NCI-H524 (cell line): ENCODE measurements at places on chromosomes 6 and 20.

DNA sequence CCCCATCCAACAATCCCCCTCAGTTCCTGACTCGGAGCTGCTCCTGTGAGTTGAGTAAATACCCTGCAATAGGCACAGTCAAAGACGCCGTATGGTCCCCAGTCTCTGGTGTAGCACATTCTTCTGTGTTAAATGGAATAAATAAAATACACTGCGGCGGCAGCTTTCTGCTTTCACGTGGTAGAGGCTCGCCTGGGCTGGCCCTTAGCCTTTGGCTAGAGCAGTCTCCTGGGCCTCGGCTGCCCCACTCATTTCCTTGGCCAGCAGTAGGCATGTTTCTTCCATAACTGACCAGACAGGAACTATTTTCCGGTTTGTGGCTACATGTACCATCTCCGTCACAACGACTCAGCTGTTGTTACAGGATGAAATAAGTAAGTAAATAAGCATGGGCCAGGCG, 20.7 kb downstream of the SERPINB6 start:
- DNase-seq, result no peak

- DNase-seq, result peak; percentile 90
These were observed 295.6 kb downstream of the ZFAND3 start for GRCh38 chr6:38114976-38115625.

GRCh38 chr6:30327232-30327746, 562 bp downstream of the TRIM39 start:
- no peak for DNase-seq

DNA sequence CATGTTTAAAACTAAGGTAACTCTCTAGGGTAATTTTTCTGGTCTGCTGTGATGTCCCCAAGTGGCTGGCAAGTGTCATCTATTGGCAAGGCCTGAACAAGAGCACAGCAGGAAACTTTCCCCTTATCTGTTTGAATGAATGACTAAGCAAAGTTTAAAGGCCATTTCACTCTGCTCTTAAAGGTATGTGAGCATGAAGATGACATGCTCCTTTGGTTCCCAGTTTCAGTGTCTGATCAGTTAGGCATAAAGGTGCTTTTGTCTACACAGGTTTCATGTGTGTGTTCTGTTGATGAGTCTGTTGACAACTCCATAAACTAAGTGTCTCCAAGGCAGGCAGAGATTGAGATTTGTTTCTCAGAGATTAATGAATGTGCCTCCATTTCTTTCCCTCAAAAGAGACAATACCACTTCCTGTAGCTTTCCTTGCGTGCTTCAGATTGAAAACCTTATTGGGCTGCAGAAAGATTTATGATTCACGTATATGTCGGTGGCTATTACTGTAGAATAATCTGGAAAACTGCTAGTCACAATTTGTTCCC, 83.9 kb downstream of the MAP3K7 start:
- DNase-seq, result no peak

- no peak for DNase-seq
These were observed 102.6 kb downstream of the C6orf118 start for GRCh38 chr6:165206798-165207197.

DNA sequence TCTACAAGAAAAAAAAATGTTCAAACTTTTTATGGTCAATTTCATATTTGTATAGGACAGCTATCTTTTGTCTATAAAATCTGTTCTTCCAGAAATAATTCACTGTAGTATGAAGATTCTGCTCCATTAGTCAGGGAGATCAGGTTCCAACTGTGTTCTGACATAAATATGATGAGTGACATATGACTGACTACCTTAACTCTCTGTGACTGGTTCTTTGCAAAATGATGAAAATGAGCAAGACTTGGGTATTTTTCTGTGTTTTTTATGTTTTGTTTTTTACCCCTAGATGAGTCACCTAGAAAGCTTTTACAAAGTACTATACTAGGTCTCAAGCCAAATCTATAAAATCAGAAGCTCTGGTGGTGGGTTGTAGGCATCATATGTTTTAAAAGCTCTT, 229.6 kb downstream of the MMUT start:
- DNase-seq, result no peak

DNA sequence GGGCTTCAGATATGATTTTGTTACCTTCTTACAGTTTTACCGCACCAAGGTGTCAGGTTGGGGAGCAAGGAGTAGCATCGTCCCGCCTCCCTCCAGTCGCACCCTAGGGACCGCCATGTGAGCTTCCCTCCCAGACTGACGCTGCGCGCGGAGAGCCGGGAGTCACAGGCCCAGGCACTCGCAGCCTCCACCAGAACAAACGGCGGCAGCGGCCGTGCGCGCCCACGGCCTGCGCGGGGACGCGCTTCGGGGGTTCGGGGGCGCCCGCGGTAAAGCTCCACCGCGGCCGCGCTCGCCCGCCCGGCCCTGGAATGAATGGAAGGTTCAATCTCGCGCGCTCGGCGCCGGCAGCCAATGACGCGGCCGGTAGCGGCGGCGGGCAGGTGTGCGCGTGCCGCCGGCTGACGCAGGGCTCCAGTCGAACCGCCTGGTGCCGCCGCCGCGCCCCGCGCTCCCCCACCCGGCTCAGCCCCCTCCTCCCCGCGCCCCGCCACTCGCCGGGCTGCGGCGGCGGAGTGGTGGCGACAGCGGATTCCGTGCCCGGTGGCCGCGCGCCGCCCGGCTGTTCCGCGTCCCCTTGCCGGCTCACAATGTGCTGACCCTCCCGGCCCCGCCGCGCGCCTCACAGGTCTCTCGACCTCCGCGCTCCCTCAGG, 16.5 kb upstream of the LIN28B start:
- DNase-seq, result no peak

DNA sequence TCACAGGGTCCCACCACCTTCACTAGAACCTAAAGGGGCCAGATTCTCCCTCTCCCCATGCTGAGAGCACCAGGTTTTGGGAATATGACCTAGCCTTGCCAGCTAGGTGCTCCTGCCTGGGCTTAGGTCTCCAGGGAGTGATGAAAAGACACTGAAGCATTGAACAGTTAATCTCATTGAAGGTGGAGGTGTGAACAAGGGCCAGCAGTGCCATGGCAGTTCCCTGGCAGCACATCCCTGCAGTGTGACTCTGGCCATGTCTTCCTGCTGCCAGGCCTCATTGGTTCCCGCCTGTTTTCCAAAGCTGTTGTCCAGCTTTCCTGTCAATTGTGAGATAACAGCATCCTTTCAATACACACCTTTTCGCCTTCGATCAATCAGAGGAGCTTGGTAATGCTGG, 10.9 kb downstream of the PPIL6 start:
- no peak for DNase-seq

GRCh38 chr6:40960742-40961430, 78.1 kb downstream of the UNC5CL start:
- no peak for DNase-seq

DNA sequence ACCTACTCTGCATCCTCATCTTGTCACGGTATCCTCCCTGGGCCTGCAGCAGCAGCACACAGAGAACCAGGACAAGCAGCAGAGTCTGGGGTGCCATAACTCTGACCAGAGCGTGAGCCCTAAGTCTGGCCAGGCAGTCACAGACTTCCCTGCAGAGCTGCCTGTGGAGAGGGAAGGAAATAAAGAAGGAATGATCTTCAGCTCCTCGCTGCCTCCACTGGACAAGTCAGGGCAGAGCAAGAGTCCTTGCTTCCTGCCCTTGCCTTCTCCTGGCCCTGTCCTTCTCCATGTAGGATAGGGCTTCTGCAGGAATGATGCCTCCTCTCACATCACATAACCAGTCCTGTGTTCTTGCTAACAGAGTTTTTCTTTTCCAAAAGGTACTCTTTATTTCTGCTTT, 15.9 kb upstream of the WFDC11 start:
- no peak for DNase-seq

- no peak for DNase-seq
These were observed 694.6 kb downstream of the QKI start for GRCh38 chr6:164108869-164109769.

- DNase-seq, result no peak
These were observed 580.6 kb downstream of the TFAP2A start for GRCh38 chr6:9834233-9834632.

GRCh38 chr6:165842281-165842936, 179.4 kb upstream of the PDE10A start:
- no peak for DNase-seq

- DNase-seq, result no peak
These were observed 142.5 kb downstream of the PREX1 start for GRCh38 chr20:48685300-48685699.

- no peak for DNase-seq
These were observed 99.0 kb upstream of the GMDS start for GRCh38 chr6:2344319-2344905.

GRCh38 chr6:65081756-65082155, 625.3 kb downstream of the EYS start:
- no peak for DNase-seq

DNA sequence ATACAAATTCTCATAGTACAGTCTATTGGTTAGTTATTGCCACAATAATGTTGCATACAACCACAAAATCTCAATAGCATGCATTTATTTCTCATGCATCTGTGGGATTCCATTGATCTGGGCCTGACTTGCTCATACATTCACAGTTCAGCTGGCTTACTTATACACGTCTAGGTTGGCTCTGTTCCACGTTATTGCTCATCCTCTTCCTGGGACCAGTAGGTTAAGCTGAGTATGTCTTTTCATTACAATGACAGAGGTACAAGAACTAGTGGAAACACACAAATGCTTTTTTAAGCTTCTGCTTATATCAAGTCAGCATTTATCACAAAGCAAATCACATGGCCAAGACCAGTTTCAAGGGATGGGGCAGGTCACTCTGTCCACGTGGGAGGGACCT, 485.3 kb upstream of the BTBD3 start:
- DNase-seq, result no peak

- no peak for DNase-seq
These were observed 534.2 kb downstream of the HACE1 start for GRCh38 chr6:104325341-104326172.

DNA sequence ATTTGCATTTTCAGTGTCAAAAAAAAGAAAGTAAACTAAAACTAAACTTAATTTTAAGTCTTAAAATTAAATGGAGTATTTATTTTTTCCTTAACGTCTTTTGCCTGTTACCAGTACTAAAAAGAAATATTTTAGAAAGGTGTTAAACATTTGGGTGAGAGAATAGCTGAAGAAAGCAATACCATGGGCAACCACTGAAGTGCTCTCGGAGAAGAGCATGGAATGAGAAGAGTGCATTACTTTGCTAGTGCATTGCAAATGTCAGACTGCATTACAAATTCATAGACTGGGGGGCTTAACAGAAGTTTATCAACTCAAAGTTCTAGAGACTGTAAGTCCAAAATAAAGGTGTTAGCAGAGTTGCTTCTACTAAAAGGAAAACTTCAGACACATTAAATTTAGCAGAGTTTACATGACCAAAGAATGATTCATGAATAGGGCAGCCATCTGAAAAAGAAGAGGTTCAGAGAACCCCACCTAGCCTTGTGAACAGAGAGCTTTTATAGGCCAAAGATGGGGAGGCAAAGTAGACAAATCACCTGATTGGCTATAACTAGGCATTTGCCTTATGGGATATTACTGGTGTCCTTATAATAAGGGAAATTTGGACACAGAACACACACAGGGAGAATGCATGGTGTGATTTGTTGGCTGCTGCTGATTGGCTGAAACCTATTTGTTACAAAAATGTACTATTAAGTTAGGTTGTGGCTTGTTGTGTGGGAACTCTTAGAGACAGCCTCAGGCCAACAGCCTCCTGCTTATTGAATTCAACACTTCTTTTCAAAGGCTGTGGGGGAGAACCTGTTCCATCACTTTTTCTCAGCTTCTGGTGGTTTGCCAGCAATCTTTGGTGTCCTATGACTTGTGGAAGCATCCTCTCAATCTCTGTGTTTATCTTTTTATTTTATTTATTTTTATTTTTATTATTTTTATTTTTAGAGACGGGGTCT, 106.7 kb upstream of the RREB1 start:
- no peak for DNase-seq

DNA sequence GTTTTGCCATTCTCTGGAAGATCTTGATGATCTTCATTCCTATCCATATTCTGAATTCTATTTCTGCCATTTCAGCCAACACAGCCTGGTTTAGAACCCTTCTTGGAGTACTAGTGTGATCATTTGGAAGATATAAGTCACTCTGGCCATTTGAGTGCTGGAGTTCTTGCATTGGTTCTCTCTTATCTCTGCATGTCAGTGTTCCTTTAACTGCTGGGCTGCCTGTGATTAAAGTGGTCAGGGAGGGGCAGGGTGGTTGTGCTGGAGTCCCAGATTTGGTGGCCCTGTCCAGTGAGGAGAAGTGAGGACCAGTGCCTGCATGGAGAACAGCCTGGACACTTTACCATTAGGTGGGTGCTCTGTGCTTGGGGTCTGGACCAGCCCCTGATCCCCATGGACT, 173.0 kb downstream of the SOD2 start:
- no peak for DNase-seq

DNA sequence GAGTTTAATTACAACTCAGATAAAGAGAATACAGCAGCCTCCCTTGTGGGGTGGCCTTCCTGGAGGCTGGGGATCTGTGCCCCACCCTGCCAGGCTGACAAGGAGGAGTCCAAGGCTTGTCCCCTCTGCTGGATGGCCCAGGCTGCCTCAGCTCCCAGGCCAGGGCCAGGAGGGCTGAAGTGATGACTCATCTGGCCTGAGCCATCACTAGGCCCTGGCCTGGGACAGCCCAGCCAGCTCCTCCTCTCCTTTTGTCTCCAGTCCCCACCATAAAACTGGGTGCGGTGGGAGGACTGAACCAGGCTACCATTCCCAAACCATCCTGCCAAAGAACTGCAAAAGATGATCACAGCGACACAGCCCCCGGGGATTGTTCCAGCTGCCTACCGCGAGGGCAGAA, 15.0 kb downstream of the GRM4 start:
- no peak for DNase-seq

- no peak for DNase-seq
These were observed 25.8 kb upstream of the CNKSR3 start for GRCh38 chr6:154536255-154536654.

DNA sequence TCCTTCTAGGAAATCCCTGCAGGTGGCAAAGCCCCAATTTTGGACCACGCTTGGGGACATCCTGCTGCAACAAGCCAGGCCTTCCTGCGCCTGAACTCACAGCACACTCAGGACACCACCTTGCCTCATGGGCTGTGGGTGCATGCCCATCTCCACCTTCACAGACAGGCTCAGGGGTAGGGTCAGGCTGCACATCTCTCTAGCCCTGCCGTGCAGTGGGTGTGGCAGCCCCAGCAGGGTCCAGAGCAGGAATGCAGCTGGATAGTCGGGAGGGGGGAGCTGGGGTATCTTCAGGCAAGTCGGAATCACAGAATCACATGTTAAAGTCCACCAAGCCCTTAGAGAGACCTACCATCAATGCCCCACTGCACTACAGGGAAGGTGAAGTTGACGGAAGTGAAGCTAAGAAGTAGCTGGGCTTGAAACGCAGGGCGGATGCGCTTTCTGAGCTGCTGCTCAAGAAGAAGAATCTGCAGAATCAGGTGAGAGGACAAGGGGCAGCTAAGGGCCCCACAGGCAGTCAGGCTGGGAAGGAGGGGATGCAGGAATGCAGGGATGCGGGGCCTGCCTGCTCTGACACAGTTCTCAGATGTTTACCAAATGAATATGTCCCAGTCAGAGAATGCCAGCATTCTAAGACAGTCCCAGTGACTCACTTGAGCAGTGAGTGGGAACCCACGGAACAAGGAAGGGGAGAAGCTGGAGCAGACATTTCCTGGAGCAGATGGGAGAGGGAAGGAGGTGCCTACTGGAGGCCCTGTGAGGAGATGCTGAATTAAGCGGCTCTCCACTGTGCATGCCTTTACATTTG, 11.3 kb downstream of the SERPINB6 start:
- DNase-seq, result no peak

GRCh38 chr20:31718952-31719643, 3.6 kb downstream of the BCL2L1 start:
- peak; percentile 28 for DNase-seq

GRCh38 chr6:152360034-152360433, 277.1 kb downstream of the SYNE1 start:
- DNase-seq, result peak; percentile 98
